Right atrium auricular region (tissue), 2 donors: ENCODE measurements at places on chromosomes 11 and 22. TPM values are rescaled to one million over a fixed set of nuclear protein-coding genes. Genes with fewer than 3 reads are reported as not detected.

FGF4 gene
- total RNA-seq, result not detected

CARD16 gene
- 1.6 TPM for total RNA-seq

DNA sequence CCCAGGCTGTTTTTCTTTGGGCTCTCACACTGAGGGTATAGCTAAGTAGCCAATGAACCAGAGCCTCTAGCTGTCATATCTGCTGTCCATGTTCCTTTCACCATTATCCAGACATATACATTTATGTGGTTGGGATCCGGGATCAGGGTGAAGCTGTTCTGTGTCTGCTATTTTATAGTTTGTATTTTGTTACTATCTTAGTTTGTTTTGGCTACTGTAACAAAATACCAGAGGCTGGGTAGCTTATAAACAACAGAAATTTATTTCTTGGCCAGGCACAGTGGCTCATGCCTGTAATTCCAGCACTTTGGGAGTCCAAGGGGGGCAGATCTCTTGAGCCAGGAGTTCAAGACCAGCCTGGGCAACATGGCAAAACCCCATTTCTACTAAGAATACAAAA, 40.5 kb upstream of the CABP7 start:
- H3K27me3 ChIP-seq, result no peaks in the 10 kb centered on the region
- no peak overlapping the region for H3K4me3 ChIP-seq

GRCh38 chr11:109033627-109034338, 368.9 kb downstream of the DDX10 start:
- H3K27me3 ChIP-seq, result no peaks in the 10 kb centered on the region
- no peaks in the 10 kb centered on the region for H3K4me1 ChIP-seq
- H3K27ac ChIP-seq, result no peak overlapping the region

GRCh38 chr22:19871023-19871844, 16.6 kb upstream of the GNB1L start:
- H3K4me3 ChIP-seq, result no peak overlapping the region
- H3K27me3 ChIP-seq, result no peaks in the 10 kb centered on the region
- no peak overlapping the region for H3K27ac ChIP-seq
- no peaks in the 10 kb centered on the region for H3K4me1 ChIP-seq

GRCh38 chr11:7523416-7524210, 9.8 kb downstream of the PPFIBP2 start:
- H3K36me3 ChIP-seq, result no peaks in the 10 kb centered on the region
- DNase-seq, result no peak
- H3K27me3 ChIP-seq, result no peaks in the 10 kb centered on the region
- no peaks in the 10 kb centered on the region for H3K4me1 ChIP-seq
- H3K27ac ChIP-seq, result no peak overlapping the region
- H3K4me3 ChIP-seq, result no peak overlapping the region

DNA sequence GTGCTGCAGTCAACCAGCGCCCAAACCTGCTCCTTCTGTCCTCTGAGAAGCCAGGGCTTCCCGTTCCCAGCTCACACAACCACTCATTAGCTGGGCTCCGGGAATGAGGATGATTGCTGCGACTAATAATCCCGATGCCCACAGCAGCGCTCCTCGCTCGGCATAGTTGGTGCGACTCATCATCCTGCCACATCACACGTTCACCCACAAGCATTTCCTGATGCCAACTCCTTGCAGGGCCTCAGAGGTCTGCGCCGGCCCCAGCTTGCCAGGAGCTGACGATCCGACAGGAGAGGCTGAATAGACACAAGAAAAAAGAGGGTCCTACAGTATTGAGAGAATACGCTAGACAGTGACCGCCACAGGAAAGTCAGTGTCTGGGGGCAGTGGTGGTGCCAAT, 10.6 kb upstream of the CSNK1E start:
- H3K27me3 ChIP-seq, result no peaks in the 10 kb centered on the region
- DNase-seq, result no peak
- no peaks in the 10 kb centered on the region for H3K36me3 ChIP-seq
- H3K4me3 ChIP-seq, result no peak overlapping the region

RABL2B gene
- total RNA-seq, result 4.3 TPM

GRCh38 chr22:48748113-48748859, 1079.4 kb downstream of the BRD1 start:
- H3K27ac ChIP-seq, result no peak overlapping the region
- no peak overlapping the region for H3K4me3 ChIP-seq
- H3K4me1 ChIP-seq, result no peaks in the 10 kb centered on the region
- no peaks in the 10 kb centered on the region for H3K36me3 ChIP-seq
- DNase-seq, result peak; percentile 32
- H3K27me3 ChIP-seq, result no peaks in the 10 kb centered on the region

DNA sequence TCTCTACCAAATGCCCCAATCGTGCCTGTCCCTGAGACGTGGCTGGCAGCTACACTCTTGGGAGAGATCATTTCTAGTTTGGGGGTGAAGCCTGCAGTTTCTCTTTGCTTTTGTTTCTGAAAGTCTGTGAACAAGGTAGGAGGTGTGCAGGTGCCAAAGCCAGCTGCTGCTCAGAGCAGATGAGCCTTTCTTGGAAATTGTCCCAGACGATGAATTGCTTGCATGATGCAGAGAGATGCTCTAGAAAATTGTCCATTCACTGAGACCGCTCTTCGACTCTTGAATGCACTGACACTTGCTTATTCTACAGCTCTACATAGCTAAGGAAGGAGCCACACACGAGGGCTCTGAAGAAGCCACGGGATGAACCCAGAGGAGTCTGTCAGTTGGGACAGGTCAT, 225.6 kb upstream of the E2F8 start:
- no peaks in the 10 kb centered on the region for H3K27me3 ChIP-seq
- H3K4me3 ChIP-seq, result no peak overlapping the region
- H3K4me1 ChIP-seq, result no peaks in the 10 kb centered on the region
- H3K36me3 ChIP-seq, result no peaks in the 10 kb centered on the region
- H3K27ac ChIP-seq, result no peak overlapping the region
- no peak for DNase-seq

HTR3B gene
- not detected for total RNA-seq

DNA sequence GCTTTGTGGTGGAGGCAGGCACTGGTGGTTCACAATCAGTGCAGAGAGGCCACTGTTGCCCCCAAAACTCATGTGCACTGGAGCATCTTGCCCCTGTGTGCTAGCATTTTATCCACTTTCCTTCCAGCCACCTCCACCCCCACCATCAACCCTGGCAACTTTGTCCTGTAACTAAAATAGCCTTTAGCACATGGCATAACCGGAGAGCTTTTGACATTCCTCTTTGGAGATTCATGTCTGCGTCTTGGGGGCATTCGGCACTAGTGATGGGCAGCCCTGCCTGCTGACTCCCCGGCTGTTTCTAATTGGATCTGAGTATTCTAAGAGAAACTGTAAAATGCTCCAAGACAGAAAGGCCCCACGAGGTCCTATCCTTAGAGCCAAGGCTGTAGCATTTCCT, 15.8 kb downstream of the SHISA8 start:
- no peak for DNase-seq
- H3K27ac ChIP-seq, result peak overlapping the region; percentile 71
- peaks cover 42% of the 10 kb centered on the region for H3K4me1 ChIP-seq
- H3K27me3 ChIP-seq, result no peaks in the 10 kb centered on the region

DNA sequence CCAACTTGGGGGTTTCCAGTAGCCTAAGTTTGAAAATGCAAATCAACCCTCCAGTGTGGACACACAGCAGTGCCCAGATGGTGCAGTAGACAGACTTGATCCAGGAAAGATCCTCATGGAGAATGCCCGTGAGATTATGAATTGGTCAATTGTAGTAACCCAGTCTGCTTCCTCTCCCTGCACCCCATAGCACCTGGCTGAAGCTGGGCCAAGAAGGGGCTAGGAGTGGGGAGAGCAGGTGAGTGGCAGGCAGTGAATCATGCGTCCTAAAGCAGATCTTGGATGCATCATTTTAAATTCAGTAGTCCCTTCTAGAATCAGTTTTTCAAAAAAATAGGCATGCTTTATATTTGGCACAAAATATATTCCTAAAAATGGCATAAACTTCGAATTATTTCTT, 52.2 kb downstream of the CYB5R2 start:
- no peak overlapping the region for H3K27ac ChIP-seq
- H3K36me3 ChIP-seq, result peaks cover 22% of the 10 kb centered on the region
- H3K4me3 ChIP-seq, result no peak overlapping the region
- no peaks in the 10 kb centered on the region for H3K4me1 ChIP-seq
- H3K27me3 ChIP-seq, result no peaks in the 10 kb centered on the region
- no peak for DNase-seq

SGSM1 gene
- 13.9 TPM for total RNA-seq

- peaks cover 24% of the 10 kb centered on the region for H3K4me1 ChIP-seq
- no peak for DNase-seq
- no peak overlapping the region for H3K27ac ChIP-seq
- H3K27me3 ChIP-seq, result no peaks in the 10 kb centered on the region
- H3K36me3 ChIP-seq, result no peaks in the 10 kb centered on the region
Observed at GRCh38 chr11:10331548-10332289, 26.8 kb downstream of the ADM start.
